NCI-H510A (cell line): ENCODE measurements at places on chromosomes 1 and 21.

DNA sequence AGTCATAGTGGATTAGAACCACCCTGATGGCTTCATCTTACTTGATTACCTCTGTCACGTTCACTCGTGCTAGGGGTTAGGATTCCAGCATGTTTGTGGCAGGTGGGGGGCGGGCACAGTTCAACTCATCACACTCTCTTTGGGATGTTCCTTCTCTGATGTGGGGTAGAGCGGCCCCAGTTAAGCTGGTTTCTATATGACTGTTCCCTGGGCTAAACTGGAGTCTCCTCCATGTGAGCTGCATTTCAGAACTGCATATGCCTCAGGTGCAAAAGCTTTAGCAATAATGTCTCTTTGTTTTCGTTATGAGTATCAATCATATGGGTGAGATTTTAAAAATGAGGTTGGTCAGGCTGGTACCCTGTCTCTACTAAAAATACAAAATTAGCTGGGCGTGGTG lies 393.2 kb downstream of the RPS6KC1 start:
- no peak for DNase-seq

DNA sequence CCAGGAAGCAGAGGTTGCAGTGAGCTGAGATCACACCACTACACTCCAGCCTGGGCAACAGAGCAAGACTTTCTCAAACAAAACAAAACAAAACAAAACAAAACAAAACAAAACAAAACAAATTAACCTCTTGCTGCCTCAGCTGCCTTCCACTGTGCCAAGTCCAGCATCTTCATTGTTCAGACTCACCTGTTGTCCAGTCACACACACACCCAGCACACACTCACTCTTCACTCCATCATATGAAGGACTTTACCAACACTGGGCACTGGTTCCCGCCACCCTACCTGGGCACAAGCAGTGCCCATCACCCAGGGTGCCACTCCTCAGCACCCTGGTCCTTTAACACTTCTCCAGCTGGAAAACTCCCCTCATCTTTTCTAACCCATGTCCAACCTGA lies 14.6 kb downstream of the PYCR2 start:
- DNase-seq, result no peak

- no peak for DNase-seq
Measured at GRCh38 chr1:208737922-208738321, 493.7 kb upstream of the PLXNA2 start.

DNA sequence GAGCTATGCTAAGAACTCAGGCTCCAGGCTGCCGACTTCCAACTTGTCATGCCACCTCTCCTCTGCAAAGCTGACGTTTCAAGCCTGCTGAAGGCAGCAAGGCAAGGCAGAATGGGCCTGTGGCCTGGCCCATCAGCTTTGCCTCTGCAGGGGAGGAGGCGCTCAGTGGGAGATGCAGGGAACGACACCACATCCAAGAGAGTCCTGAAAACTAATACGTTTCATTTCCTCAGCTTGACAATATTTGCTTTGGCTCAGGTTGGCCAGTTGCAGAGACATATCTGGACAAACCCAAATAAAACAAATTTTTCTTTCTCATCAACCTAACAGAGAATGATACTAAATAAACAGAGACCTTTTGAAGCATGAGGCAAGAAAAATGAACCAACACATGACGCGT lies 35.3 kb downstream of the BEND5 start:
- DNase-seq, result peak; percentile 8

GRCh38 chr1:92211166-92211565 lies 6.5 kb upstream of the C1orf146 start:
- DNase-seq, result no peak

GRCh38 chr1:81717230-81717629 lies 83.5 kb upstream of the ADGRL2 start:
- DNase-seq, result no peak

GRCh38 chr1:174768516-174768915 lies 231.2 kb upstream of the CACYBP start:
- DNase-seq, result no peak

- no peak for DNase-seq
Measured at GRCh38 chr1:112006416-112007025, 17.1 kb upstream of the KCND3 start.

GRCh38 chr1:11648732-11649158 lies 5.5 kb downstream of the FBXO2 start:
- no peak for DNase-seq
